ENCODE measurements at places on chromosomes 7 and 10.

DNA sequence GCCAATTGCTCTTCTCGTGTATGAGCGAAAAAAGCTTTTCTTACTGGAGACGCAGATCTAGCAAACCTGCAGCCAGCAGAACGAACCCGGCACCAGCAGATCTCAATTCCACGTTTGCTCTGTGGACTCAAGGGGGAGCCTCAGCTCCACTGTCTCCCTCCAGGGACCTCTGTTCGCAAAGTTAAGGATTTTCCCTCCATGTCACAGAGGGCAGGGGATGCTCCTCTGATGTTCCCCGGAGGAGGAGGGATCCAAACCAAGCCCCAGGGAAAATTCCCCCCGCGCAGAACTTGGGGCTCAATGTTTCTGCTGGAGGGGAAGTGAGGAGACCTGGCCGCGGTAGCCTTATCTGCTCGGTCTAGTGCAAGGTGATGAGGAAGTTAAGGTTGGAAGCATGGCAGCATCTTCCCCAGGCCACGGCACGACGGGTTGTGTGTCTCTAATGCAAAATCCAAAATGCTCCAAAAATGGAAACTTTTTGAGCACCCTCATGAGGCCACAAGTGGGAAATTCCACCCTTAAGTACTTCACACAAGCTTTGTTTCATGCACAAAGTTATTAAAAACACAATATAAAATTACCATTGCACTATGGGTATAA lies 9.0 kb downstream of the IQCE start:
- no peak for DNase-seq

- no peak for DNase-seq
Measured at GRCh38 chr10:34547291-34547690, 267.8 kb downstream of the PARD3 start.

- DNase-seq = no peak
Measured at GRCh38 chr7:100863406-100863950, 3.7 kb upstream of the TRIP6 start.

DNA sequence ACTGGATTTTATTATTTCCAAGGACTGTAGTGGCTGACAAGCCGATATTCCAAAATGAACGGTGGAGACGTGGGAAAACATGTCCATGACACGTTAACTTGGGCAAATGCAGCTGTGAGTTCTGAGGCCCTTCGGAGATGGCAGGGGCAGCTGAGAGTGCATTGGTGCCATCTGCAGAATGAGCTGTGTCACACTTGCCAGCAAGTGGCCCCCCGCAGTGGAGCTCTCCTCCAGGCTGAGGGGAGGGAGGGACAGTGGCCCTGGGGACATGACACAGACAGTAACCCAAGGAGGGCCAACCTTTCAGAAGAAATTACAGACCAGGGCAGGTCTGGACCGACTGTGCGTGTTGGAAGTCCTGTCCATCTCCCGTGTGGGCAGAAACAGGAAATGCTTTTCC lies 139.4 kb downstream of the SVIL start:
- no peak for DNase-seq

DNA sequence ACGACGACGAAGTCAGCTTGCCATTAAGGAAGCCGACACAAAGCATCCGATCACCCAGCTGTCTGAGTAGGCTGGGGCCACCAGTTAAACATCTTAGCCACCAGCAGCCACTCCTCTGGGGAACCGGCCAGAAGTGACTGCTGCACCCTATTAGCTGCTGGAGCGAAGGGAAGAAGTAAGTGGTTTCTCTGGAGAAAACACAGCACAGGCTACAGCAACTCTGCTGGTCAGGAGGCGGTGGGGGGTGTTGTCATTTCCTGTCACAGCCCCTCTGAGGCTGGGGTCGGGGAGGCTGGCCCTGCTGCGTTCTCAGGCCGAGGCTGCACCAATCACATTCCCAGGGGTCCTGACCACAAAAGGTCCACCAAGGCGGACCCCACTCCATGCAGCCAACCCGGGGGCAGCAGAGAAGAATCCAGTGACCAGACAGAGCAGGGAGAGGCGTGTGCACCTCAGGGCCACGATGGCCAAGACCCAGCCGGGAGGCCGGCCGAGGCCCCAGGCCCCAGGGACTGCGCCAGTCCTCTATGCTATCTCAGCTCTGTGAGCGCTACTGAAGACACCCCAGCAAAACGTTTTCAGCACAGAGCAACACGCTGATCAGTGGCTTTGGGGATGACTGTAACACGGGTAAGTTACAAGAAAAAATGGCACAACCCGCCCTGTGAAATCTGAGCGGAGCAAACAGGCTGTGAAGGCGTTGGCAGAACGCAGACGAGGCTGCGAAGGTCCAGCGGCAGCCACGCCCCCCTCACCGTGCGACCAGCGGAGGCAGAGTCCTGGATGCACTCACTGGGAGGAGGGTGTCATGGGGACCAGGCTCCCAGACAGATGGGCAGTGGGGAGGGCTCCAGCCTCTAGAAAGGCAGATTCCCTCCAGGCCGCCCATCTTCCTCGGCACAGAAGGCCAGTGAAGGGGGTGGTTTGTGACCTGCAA lies 24.8 kb downstream of the STK32C start:
- DNase-seq = no peak

GRCh38 chr10:92003258-92003657 lies 79.7 kb downstream of the BTAF1 start:
- DNase-seq = no peak

GRCh38 chr10:1183033-1183396 lies 126.8 kb downstream of the WDR37 start:
- no peak for DNase-seq

- no peak for DNase-seq
Measured at GRCh38 chr10:78605800-78606350, 462.9 kb upstream of the ZMIZ1 start.
